ENCODE measurements at places on chromosomes 4 and X. TPM values are rescaled to one million over a fixed set of nuclear protein-coding genes. Genes with fewer than 3 reads are reported as not detected.

GRCh38 chr4:142566243-142566642 lies 279.9 kb downstream of the INPP4B start:
- no peak overlapping the region for H3K27ac ChIP-seq
- no peak for DNase-seq
- H3K4me3 ChIP-seq, result no peak overlapping the region
- peaks cover 13% of the 10 kb centered on the region for H3K4me1 ChIP-seq
- H3K27me3 ChIP-seq, result no peaks in the 10 kb centered on the region

GRCh38 chrX:69321006-69321655 lies 155.9 kb upstream of the PJA1 start:
- no peak for DNase-seq
- peaks cover 37% of the 10 kb centered on the region for H3K27me3 ChIP-seq
- H3K27ac ChIP-seq, result no peak overlapping the region
- no peak overlapping the region for H3K4me3 ChIP-seq
- H3K4me1 ChIP-seq, result peaks cover 12% of the 10 kb centered on the region
- H3K36me3 ChIP-seq, result no peaks in the 10 kb centered on the region

DNA sequence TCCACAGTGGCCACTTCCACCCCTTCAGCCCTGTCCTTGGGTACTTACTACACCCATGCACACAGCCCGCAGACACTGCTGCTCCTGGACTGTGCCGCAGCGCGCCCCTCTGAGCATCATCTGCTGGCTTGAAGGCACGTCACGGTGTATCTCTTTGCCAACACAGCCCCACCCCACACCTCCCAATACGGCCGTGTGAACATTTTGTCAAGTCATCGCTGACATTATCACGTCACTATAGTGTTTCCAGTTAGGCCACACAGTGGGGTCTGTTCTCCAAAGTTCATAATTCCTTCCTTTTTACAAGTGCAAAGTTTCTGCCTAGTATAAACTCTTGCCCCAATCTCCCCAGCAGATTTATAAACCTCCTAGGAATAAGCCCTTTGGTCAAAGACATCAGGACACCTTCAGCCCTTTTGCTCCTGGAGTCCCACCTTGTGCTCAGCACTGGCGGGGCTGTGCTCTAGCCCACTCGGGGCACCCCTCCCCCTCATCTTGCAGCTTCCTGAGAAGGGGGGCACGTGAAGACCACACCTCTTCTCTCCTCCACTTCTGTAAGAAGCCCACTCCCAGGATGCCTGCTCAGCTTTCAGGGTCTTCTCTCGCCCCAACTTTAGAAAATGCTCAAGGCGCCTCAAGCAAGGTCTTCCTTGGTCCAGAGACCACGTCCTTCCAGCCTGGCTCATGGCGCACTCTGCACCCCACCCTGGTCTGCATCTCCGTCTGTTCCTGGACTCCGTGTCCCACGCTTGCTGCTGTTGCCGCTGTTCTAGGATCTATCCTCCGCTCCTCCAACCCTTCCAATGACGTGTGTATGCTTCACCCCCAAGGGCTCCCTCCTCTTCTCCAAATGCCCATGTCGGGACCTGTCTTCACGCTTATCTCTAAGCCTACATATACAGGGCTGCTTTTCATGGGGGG lies 7.2 kb downstream of the FAM53A start:
- H3K4me3 ChIP-seq, result no peak overlapping the region
- H3K36me3 ChIP-seq, result peaks cover 5% of the 10 kb centered on the region
- H3K4me1 ChIP-seq, result no peaks in the 10 kb centered on the region

DNA sequence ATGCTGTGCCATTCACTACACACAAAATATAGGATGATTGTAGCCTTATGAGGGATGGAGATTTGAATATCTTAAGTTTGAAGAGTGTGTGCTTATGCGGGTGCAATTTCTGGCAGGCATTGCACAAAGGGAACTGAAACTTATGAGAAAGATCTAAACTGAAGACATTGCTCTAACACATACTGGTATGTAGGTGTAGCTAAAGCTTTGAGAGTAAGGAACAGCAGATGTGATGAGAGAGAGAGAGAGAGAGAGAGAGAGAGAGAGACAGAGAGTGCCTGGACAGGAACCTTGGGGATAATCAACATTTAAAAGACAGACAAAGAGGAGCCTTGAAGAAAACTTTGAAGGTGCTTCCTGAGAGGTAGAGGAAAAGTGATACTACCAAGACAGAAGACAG lies 379.7 kb downstream of the SPRY1 start:
- no peak overlapping the region for H3K27ac ChIP-seq
- no peaks in the 10 kb centered on the region for H3K27me3 ChIP-seq
- no peak for DNase-seq
- peaks cover 6% of the 10 kb centered on the region for H3K4me1 ChIP-seq
- no peak overlapping the region for H3K4me3 ChIP-seq

DNA sequence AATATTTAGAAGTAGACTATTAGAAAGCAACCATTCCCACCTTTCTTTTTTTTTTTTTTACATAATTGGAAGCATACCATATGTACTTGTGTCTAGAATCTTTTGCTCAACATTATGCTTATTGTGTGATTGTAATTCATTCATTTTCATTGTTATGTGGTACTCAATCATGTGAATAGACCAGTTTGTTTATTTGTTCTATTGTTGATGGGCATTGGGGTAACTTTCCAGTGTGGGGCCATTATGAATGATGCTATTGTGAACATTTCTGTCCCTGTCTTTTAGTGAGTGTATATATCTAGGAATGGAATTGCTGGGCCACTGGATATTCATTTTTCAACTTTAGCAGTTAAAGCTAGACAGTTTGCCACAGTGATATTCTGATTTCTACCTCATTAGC lies 62.5 kb upstream of the MCUB start:
- H3K27ac ChIP-seq, result no peak overlapping the region
- no peaks in the 10 kb centered on the region for H3K27me3 ChIP-seq
- H3K4me3 ChIP-seq, result no peak overlapping the region
- no peaks in the 10 kb centered on the region for H3K4me1 ChIP-seq
- DNase-seq, result no peak

GRCh38 chr4:36651253-36651652 lies 369.8 kb downstream of the DTHD1 start:
- no peaks in the 10 kb centered on the region for H3K27me3 ChIP-seq
- H3K4me3 ChIP-seq, result no peak overlapping the region
- peaks cover 12% of the 10 kb centered on the region for H3K4me1 ChIP-seq
- no peaks in the 10 kb centered on the region for H3K36me3 ChIP-seq

- no peaks in the 10 kb centered on the region for H3K36me3 ChIP-seq
- H3K27ac ChIP-seq, result no peak overlapping the region
- no peaks in the 10 kb centered on the region for H3K27me3 ChIP-seq
- peak; percentile 61 for DNase-seq
Measured at GRCh38 chrX:121851033-121851432, 803.6 kb downstream of the GLUD2 start.

- no peaks in the 10 kb centered on the region for H3K36me3 ChIP-seq
- peak overlapping the region; percentile 36 for H3K27ac ChIP-seq
- H3K4me3 ChIP-seq, result no peak overlapping the region
- peak; percentile 58 for DNase-seq
Measured at GRCh38 chrX:45714866-45715265, 514.2 kb upstream of the DIPK2B start.

- H3K36me3 ChIP-seq, result no peaks in the 10 kb centered on the region
- no peaks in the 10 kb centered on the region for H3K27me3 ChIP-seq
- H3K4me1 ChIP-seq, result peaks cover 27% of the 10 kb centered on the region
- H3K27ac ChIP-seq, result no peak overlapping the region
Measured at GRCh38 chr4:37719021-37719420, 32.8 kb upstream of the RELL1 start.

- H3K27me3 ChIP-seq, result no peaks in the 10 kb centered on the region
- H3K4me3 ChIP-seq, result no peak overlapping the region
- no peak overlapping the region for H3K27ac ChIP-seq
- H3K36me3 ChIP-seq, result no peaks in the 10 kb centered on the region
- peak; percentile 15 for DNase-seq
Measured at GRCh38 chr4:11480683-11481082, 52.0 kb upstream of the HS3ST1 start.

DNA sequence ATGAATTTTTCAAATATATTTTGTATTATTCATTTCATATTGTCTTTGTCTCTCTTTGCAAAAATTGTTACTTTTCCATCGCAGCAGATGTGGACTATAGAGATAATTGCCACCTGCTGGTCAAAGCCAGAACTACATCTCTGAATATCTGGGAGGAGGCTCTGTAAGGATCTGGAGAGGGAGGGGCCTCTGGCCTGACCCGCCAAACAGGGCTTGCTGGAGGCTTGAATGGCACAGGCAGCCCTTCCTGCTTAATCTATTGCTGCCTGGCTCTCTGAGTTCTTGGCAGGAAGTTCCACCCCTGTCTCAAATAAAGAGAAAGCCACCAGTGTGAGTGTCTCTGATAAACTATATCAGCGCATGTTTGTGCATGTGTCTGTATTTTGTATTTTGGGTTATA lies 132.4 kb downstream of the ZMAT1 start:
- no peaks in the 10 kb centered on the region for H3K4me1 ChIP-seq
- H3K4me3 ChIP-seq, result no peak overlapping the region
- peak; percentile 91 for DNase-seq
- H3K36me3 ChIP-seq, result no peaks in the 10 kb centered on the region
- H3K27ac ChIP-seq, result no peak overlapping the region

GRCh38 chr4:33724685-33725084 lies 2519.6 kb downstream of the ARAP2 start:
- no peak overlapping the region for H3K27ac ChIP-seq
- no peaks in the 10 kb centered on the region for H3K36me3 ChIP-seq
- no peak for DNase-seq
- no peaks in the 10 kb centered on the region for H3K27me3 ChIP-seq

The CRMP1 gene
- not detected for total RNA-seq

The GPR78 gene
- not detected for total RNA-seq

The OPHN1 gene
- 4.8 TPM for total RNA-seq

The GABRG1 gene
- not detected for total RNA-seq

The EOLA1 gene
- 18.2 TPM for total RNA-seq

The MCF2 gene
- 1.5 TPM for total RNA-seq

The MAGEA3 gene
- not detected for total RNA-seq

The PASD1 gene
- total RNA-seq, result not detected

The VSIG1 gene
- total RNA-seq, result 1.8 TPM

The FUNDC1 gene
- total RNA-seq, result 20.2 TPM

The ZMYM3 gene
- 8.4 TPM for total RNA-seq

The AFAP1 gene
- 29.4 TPM for total RNA-seq

The MAPK10 gene
- total RNA-seq, result 4.7 TPM

The DGAT2L6 gene
- not detected for total RNA-seq

The CFAP47 gene
- total RNA-seq, result not detected

The REPS2 gene
- 6.9 TPM for total RNA-seq

The CXorf58 gene
- not detected for total RNA-seq
